RPMI7951 (cell line): ENCODE measurements at places on chromosomes 13 and 19. TPM values are rescaled to one million over a fixed set of nuclear protein-coding genes. Genes with fewer than 3 reads are reported as not detected.
A peak's percentile ranks its signal among the peaks of the same experiment; 100 is the strongest.

Gene ZNF765
- 10.1 and 11.8 TPM in 2 replicates for total RNA-seq

- DNase-seq = no peak
Observed at GRCh38 chr13:25933520-25933919, 118.3 kb downstream of the SHISA2 start.

GRCh38 chr19:19745496-19746285 lies 12.8 kb upstream of the ZNF14 start:
- DNase-seq = no peak

GRCh38 chr19:33430674-33431277 lies 57.3 kb downstream of the CEBPG start:
- peak; percentile 53 for DNase-seq

DNA sequence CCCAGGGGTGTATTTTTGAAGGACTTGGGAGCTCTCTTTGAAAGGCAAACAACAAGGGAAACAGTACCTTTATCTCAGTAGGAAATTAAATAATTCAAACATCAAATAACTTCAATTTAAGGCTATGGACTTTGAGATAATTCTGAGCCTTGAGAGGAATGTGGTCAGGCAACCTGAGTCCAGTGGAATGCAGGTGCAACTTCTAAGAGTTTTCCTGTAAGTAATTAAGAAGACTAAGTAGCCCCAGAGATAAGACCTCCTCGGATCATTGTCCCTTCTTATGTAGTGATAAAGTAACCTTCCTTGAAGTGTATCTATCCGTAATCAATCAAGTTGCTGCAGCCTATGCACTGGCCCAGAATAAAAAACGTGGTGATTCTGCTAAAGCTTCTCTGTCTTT lies 29.2 kb downstream of the ZNF701 start:
- no peak for DNase-seq

- peak; percentile 79 for DNase-seq
Observed at GRCh38 chr19:32345261-32346207, at the start of gene ZNF507. Gene ZNF507 (plus strand): TSS chr19:32345610. CDS start chr19:32352831, 7,221 bp downstream.

GRCh38 chr19:14686411-14686810 lies 3.4 kb upstream of the ZNF333 start:
- peak; percentile 31 for DNase-seq

DNA sequence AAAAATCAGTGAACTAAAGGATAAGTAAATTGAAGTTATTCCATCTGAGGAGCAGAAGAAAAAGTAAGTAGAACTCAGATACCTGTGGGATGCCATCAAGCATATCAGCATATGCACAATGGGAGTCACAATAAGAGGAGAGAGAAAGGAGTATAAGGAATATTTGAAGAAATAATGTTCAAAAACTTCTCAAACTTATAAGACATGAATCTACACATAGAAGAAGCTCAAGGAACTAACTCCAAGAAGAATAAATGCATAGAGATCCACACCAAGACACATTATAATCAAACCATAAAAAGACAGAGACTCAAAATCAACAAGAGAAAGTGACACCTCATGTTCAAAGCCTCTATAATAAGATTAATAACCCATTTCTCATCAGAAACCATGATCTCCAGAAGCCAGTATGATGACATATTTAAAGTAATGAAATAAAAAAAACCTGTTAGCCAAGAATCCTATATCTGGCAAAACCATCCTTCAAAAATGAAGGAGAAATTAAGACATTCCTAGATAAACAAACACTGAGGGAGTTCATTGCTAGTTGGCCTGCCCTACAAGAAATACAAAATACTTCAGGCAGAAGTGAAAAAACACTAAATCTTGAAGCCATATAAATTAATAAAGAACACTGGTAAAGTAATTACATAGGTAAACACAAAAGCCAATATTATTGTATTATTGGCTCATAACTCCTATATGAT lies 3.8 kb upstream of the ZNF233 start:
- no peak for DNase-seq

Gene BST2
- total RNA-seq = 46.1 and 65.6 TPM in 2 replicates

DNA sequence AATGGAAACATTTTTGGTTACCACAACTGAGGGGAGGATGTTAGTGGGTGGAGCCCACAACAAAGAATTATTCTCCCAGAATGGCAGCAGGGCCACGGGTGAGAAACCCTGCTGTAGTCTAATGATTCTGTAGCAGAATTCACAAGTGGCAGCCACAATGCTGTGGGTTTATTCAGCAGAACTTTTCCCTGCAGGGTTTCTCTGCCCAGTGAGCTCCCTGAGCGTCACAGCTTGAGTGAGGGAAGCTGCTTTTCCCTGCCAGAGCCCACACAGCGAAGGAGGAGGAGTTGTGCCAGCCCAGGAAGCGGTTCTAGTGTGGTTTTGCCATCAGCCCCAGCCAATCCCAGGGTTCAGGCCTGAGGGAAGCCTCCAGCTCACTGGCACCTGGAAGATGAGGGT lies 4.4 kb downstream of the ATP12A start:
- DNase-seq = peak; percentile 39

- DNase-seq = no peak
Observed at GRCh38 chr13:71144883-71145282, 722.1 kb downstream of the DACH1 start.

DNA sequence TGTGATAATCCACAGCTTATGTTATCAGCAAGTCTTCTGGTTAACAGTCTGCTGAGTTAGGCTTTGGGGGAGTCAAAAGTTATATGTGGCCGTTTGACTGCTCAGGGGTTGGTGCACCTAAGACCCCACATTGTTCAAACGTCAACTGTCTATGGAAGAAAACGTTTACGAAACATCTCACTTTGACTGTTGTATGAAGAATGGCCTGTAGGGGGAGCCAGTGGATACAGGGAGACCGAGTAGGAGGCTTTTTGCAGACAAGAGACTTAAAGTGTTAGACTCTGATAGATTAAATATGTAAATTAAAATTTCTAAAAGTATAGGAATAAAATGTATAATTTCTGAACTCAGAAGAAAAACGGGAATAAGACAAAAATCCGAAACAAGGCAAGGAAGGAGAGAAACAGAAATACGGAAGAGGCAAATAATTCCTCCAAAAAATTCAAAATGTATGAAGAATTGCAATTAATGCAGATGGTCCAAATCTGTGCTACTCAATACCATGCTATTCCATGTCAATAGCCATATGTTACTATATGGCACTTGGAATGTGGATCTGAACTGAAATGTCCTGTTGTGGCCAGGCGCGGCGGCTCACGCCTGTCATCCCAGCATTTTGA lies 37.8 kb downstream of the TNFSF14 start:
- peak; percentile 63 for DNase-seq

DNA sequence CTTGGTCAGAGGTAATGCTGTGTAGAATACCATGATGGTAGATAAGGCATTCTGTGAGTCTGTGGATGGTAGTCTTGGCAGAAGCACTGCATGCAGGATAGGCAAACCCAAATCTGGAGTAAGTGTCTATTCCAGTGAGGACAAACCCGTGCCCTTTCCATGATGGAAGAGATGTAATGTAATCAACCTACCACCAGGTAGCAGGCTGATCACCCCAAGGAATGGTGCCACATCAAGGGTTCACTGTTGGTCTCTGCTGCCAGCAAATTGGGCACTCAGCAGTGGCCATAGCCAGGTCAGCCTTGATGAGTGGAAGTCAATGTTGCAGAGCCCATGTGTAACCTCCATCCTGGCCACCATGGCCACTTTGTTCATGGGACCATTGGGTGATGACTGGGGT lies 155.0 kb downstream of the RAP2A start:
- no peak for DNase-seq

Gene ZNF799
- total RNA-seq = 3.9 and 4.8 TPM in 2 replicates

- no peak for DNase-seq
Observed at GRCh38 chr13:49062297-49062896, 86.7 kb downstream of the FNDC3A start.

DNA sequence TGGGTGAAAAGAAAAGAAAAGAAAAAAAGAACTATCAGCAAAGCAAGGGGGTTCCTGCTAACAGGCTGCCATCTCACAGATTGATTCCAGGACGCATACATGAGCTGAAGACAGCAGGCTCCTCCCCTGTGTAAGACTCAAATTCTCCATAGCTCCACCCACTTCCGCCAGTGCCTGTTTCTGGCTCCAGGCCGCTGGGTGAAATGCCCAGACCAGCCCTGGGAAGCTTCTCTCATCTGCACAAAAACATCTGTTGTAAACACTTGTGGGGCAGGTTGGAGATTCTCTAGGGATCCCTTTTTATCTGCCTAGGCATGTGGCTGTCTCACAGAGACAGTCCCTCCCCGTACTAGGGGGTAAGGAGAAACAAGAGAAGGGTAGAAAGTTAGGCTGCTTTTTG lies 1054.4 kb upstream of the SPRY2 start:
- DNase-seq = no peak

Gene FKBP8
- 172 and 199 TPM in 2 replicates for total RNA-seq

- DNase-seq = no peak
Observed at GRCh38 chr13:42487221-42487620, 86.7 kb upstream of the TNFSF11 start.

- peak; percentile 89 for DNase-seq
Observed at GRCh38 chr19:46904114-46905060, 43.6 kb downstream of the ARHGAP35 start.

DNA sequence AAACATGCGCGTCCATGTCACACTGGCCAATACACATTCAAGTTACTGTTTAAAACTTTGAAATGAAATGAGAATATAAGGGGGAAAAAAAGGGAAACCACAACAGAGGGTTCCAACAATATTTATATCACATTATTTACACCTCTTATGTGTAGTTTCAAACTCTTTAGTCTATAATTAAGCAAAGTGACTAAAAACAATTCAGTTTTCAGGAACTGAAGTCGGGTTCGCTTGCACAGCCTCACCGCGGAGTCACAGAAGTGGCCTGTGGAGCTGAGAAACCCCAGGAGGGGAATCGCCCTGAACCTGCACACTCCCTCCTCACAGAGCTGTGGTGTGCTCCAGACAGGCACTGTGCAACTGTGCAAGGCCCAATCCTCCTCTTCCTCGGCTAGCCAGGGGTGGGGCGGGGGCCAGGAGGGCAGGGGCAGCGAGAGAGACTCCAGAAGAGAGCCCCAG lies 75.9 kb downstream of the STK24 start:
- DNase-seq = no peak

Gene MAB21L1
- 1.4 and 2.4 TPM in 2 replicates for total RNA-seq

- peak; percentile 53 for DNase-seq
Observed at GRCh38 chr13:41905600-41906254, 55.2 kb downstream of the VWA8 start.

DNA sequence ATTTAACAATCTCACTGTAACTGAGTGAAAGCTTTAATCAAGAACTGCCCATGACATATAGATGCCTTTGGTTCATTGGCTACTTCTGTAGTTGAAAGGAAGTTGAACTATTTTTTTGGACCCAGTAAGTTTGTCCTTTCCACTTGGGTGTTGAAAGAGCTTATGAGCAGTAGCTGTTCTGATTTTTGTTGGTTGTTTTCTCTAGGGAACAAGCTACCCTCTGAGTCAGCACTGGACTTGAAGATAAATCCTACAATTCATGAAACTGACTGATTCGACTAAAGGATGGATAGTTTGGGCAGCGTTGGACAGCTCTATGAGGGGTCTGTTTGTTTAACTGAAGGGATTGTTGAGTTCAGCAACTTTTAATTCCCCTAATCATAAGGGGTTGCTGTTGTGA lies 101.0 kb downstream of the PAN3 start:
- no peak for DNase-seq

GRCh38 chr13:20526664-20527063 lies 1.0 kb upstream of the CRYL1 start:
- DNase-seq = peak; percentile 42
